ENCODE measurements at places on chromosomes 7 and 10.

GRCh38 chr10:15620836-15621515 lies 98.7 kb downstream of the ITGA8 start:
- DNase-seq: no peak

GRCh38 chr10:123391275-123392028 lies 237.2 kb downstream of the BUB3 start:
- no peak for DNase-seq

DNA sequence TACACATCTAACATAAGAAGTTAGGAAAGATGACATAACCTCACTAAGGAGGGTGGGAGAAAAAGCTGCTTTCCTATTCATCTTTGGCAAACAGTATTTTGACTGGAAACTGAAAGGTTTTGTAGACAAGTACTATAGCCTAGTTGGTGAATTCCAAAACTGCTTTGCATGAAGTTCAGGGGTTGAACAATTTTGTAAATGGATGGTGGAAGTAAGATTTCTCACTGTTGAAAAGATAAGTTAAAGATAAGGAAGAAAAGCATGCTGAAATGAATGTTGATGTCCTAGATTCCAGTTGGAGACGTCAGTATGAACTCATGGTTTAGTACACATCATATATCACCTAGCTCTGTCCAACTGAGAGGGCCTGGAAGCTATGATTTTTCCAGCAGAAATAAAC lies 159.1 kb upstream of the FEZF1 start:
- DNase-seq: no peak

- no peak for DNase-seq
These were observed 57.6 kb upstream of the NANOS1 start for GRCh38 chr10:118971876-118972275.

GRCh38 chr10:12730809-12731519 lies 270.5 kb downstream of the CCDC3 start:
- DNase-seq: no peak

- DNase-seq: peak; percentile 83
These were observed 128.4 kb upstream of the RSU1 start for GRCh38 chr10:16945593-16945992.

GRCh38 chr10:102648269-102648888 lies 4.1 kb downstream of the TRIM8 start:
- no peak for DNase-seq

- DNase-seq: no peak
These were observed 186.1 kb downstream of the SRPK2 start for GRCh38 chr7:105202616-105203015.

DNA sequence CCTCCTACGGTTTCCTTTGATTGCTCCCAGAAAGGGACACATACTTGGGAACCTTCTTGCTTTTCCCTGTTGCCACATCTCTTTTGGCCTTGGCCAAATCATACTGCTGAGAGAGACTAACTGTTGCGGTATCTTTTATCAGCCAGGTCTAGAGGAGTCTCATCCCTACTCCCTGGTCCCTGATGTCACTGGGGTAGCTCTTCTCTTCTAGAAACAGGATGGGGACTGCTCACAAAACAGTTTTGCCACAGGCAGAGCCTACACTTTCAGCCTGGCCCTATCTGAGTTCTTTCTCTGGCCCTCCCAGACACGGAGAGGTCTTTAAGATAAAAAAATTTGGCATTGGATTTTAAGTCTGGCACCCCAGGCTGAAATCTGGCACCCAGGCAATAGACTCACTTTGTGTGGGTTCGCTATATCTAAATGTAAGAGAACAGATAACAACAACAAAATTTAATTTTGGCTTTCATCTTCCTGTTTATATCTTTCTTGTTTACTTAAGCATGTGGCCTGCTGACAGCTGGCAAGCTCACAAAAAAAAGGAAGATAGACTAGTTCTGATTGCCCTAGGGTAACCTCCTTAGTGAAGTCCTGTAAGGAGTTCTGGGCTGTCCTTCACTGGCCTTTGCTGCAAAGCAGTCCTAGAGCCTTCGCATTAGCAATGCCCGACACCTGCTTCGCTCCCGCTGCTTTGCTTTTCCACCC lies 228.3 kb upstream of the NPVF start:
- DNase-seq: no peak

DNA sequence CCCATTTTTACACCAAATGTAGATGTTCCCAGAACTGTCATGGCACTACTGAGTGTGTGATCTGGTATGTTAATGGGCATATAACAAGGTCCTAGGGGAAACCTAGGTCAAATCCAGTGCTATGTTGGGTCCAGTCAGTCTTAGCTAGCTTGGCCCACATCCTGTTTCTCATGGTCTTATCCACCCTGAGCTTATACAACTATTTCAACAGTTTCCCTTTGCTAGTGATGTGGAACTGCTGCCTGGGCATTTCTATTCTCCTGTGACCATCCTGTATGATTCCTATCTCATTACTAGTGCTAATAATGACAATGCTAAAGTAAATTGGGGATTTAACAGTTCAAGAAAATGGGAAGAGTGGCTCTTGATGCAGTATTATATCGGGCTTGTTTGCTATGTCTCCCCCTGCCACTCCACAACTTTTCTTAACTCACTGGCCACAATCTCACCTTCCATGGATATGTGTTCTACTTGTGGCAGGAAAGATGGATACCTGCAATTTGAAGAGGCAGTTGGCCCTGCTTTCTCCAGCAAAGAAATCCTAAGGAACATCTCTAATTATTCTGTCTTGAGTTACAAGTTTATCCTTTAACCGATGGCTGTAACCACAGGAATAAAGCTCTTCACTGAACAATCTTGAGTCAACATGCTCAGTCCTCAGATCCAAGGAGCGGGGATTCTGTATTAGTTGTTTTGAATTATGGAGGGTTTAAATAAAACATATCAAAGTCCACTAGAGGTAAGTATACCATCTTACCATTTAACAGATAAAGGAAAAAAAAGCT lies 707.8 kb downstream of the XPNPEP1 start:
- no peak for DNase-seq

GRCh38 chr10:127976701-127977356 lies 69.9 kb downstream of the PTPRE start:
- DNase-seq: no peak

GRCh38 chr7:93569189-93569588 lies 5.3 kb downstream of the CALCR start:
- DNase-seq: no peak

DNA sequence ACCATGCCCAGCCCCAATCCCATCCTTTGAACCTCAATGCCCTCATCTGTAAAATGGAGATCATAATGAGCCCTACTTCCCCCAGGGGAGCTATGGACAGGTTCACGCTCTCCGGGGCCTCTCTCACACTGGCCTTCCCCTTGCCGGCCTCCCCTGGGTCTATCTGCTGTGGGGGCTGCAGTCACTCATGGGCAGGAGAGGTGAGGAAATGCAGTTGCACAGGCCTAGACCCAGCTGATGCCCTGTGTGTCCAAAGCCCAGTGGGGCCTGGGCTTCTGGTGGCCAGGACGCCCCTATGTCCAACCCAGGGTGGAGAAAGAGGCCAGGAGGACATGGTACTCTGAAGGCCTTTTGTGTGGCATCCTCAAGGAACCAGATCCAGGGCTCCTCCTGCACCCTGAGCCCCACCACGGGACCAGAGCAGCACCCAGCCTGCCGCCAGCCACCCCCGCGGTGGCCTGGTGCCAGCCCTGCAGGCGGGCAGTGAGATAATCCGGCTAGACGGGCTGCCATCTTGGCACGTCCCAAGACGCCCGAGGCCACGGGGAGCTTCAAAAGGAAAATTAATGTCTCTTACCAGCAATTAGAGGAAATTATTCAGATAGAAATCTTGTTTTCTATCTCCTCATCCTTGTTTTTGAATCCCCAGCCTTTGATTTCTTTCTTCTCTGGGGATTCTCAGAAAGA lies 39.0 kb downstream of the MYL10 start:
- DNase-seq: no peak

DNA sequence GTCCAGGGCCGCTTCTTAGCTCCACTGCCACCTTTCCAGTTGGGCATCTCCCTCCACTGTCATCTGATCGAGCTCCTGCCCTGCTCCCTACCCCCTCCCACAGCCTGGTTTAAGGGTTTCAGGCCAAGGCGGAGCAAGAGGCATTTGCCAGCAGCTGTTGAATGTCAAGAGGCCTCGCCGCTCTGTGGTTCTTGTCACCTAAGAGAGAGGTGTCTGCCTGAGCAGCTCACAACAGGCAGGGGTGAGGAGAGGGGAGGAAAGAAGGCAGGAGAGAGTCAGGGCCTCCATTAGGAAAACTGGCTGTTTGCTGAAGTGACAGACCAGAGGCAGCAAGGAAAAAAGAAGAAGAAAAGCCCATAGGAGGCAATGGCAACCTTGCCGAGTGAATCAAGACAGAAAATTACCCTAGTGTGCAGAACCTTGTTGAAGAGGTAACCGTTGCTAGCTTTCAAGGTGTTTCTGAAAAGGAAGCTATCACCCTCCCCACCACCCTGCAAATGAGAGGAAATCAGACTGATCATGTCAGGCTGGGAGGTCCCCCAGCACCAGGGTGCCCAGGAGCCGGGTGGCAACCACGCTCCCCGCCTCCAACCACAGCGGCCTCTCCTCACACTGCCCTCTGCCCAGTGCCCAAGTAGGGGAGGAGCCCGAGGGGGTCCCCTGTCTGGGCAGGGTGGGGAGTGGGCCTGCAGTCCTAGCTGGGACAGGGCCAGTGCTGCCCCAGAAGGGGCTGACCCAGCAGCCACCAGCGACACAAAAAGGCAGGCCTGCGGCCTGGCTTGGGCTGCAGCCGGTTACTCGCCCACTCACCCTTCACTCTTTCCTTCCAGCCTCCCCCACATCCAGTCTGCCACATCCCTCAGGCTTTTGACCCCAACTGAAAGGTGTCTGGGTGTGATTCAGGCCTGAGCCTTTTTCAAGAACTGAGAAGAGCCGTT lies 7.1 kb downstream of the GATA3 start:
- no peak for DNase-seq

GRCh38 chr7:1661461-1661860 lies 8.6 kb upstream of the ELFN1 start:
- no peak for DNase-seq

DNA sequence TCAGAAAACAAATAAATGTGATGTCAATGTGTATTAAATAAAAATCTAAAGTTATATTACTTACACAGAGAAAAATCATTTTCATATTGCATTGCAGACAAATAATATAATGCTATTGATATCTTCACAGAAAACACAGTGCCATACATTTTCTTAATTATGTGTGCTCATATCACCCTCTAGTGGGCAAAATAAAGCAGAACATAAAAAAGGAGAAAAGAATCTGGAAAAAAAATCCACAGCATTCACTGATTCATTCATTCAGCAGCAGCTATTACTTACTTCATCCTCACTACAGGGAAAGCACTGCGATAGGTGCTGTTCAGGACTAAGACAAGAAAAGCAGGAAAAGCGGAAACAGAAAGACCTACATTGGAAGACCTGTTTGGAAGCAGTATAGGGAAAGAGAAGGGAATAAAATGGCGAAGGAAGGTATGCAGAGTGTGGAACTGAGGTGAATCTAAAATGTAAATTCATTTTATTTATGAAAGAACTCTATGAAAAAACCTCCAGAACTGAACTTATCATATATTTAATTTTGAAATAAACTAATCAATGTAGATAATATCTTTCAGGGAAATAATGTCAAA lies 73.2 kb downstream of the POT1 start:
- peak; percentile 41 for DNase-seq

DNA sequence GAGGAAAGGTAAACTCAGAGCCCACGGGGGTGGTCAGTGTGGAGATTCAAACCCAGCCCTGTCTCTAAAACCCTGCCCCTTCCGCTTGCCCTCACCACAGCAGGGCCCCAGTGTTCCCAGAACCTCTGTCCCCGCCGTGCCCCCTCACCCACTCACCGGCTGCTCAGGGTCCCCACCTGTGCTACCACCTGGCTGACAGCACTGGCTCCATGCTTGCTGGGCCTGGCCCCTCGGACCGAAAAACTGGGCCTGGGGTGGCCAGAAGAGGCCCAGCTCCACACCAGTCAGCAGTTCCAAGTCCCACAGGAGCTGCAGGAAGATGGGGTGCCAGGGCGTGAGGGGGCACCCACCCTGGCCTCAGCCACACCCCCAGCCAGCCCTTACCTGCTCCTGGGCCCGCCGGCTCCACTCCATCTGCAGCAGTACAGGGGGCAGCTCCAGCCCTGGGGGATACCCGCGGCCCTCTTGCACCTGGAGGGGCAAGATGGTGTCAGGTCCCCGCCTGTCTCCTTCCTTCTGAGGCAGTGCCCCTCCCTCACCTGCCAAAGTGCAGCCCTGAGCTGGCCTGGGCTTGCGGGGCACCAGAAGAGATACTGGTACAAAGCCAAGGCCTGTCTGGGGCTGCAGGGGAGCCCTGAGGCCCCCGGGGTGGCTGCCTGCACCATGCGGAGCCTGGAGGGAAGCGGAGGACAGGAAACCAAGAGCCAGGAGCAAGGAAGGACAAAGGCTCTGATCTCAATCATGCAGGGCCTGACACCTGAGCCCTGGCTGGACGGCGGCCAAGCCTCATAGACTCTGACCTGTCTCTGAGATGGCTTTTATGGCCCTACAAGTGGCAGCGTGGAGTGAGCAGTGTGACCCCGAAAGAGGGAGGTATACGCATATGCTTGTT lies 11.7 kb downstream of the ATP6V1F start:
- DNase-seq: no peak

- peak; percentile 61 for DNase-seq
These were observed 27.0 kb upstream of the JAZF1 start for GRCh38 chr7:28207486-28208158.

- peak; percentile 82 for DNase-seq
These were observed 586.6 kb downstream of the SUGCT start for GRCh38 chr7:40721342-40721949.

GRCh38 chr7:33698041-33698440 lies 207.3 kb upstream of the BMPER start:
- DNase-seq: peak; percentile 29

GRCh38 chr7:104775531-104775930 lies 238.5 kb upstream of the KMT2E start:
- DNase-seq: no peak

DNA sequence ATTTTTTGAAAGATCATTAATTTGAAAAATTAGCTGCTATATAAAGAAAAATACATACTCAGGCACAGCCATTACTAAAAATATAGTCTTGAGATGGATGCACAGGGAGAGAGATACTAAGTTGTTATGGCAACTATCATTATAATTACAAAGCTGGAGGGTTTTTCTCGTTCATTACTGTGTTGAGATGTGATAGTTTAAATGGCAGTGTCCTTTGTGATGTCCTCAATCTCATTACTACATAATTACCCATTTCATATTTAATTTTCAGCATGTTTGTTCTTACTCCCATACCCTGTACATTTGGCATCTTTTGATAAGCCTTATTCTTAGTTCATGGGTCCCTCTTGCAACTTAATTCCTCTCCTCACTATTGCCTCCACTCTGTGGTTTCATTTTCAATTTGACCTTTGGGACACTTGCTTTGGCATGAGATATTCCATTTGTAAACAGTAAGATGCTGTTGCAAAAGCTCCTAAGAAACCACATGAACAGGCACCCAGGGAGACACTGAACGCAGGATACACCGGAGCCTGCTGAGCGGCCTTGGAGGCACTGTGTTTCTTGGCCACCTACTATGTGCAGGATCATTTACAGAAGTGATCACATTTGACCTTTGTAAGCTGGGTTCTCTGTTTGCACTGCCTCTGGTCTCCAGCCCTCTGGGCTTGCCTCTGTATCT lies 4.8 kb upstream of the CPXM2 start:
- DNase-seq: no peak
